Stimulated activated naive CD8-positive, alpha-beta T cell treated with anti-CD3 and anti-CD28 coated beads, Interleukin-15, amount 100 ng/mL, for 72 hours (primary cell): ENCODE measurements at places on chromosomes 11 and 22.

DNA sequence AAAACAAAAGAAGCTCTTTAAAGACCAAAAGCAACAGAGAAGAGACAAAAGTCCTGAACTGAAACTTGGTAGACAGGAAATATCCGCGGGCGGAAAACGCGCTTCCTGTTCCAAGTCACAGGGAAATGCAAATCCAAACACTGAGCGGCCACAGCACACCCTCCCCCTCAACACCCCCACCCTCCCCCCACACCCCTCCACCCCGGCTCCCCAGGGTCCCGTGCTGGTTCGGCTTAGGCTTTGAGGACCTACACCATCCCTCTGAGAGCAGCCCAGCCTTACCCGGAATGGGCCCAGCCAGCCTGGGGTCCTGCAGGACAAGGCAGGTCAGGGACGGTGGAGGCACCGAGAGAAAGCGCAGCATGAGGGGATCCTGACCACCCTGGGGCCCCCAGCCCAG lies 160.4 kb downstream of the BRD1 start:
- peak; percentile 7 for DNase-seq

- DNase-seq, result no peak
Observed at GRCh38 chr11:20066783-20067156, 93.5 kb downstream of the DBX1 start.

GRCh38 chr11:73077454-73077853 lies 64.7 kb downstream of the FCHSD2 start:
- no peak for DNase-seq

DNA sequence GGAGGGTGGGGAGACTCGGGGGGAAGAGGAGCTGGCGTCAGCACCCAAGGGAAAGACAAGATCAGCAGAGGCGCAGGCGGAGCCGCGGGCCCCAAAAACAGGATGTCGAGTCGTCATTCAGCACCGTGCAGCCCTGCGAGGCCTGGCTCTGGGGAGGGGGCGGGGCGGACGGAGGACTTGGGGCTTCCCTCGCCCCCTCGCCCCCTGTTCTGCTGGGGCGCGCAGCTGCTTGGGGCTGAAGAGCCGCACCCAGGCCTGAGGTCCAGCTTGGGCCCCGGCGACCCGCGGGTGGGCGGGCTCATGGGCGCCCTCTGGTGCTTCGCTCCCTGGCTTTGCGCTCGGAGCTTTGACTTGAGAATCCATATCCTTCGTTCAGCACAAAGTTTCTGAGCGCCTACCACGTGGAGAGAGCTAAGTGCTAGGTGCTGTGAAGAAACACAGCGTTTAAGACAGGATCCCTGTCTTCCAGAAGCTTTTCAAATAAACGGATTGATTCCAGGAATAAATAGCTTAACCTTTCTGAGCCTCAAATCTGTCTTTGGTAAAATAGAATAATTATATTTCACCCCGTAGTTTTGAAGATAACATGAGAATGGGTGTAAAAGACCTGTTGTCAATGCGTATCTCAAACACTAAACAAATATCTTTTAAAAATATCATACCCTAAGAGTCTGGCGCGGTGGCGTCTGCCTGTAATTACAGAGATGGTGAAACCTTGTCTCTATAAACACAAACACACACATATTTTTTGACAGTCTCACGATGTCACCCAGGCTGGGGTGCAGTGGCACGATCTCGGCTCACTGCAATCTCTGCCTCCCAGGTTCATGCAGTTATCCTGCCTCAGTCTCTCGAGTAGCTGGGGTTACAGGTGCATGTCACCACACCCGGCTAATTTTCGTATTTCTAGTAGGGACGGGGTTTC lies 929 bp upstream of the RHOG start:
- DNase-seq, result peak; percentile 97

- no peak for DNase-seq
Observed at GRCh38 chr11:106160494-106160893, 83.0 kb downstream of the AASDHPPT start.

GRCh38 chr22:39728236-39728860 lies 157.8 kb downstream of the CACNA1I start:
- no peak for DNase-seq

DNA sequence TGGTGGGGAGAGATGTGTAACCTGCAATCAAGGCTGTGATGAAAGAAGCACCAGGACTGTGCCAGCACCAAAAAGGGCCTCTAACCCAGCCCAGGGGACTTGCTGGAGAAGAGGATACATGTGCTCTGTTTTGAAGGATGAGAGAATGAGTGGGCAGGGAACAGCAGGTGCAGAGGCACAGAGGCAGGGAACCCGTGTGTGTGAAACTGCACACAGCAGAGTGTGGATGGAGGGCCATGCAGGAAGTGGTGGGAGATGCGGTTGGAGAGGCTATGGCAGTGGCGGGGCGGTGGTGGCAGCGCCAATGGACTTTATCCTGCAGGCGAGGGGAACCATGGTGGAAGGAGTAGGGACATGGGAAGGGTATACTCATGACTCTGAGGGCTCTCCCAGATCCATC lies 25.2 kb upstream of the LRRC32 start:
- DNase-seq, result peak; percentile 25

- DNase-seq, result no peak
Observed at GRCh38 chr22:29621761-29622526, 18.5 kb downstream of the NF2 start.

DNA sequence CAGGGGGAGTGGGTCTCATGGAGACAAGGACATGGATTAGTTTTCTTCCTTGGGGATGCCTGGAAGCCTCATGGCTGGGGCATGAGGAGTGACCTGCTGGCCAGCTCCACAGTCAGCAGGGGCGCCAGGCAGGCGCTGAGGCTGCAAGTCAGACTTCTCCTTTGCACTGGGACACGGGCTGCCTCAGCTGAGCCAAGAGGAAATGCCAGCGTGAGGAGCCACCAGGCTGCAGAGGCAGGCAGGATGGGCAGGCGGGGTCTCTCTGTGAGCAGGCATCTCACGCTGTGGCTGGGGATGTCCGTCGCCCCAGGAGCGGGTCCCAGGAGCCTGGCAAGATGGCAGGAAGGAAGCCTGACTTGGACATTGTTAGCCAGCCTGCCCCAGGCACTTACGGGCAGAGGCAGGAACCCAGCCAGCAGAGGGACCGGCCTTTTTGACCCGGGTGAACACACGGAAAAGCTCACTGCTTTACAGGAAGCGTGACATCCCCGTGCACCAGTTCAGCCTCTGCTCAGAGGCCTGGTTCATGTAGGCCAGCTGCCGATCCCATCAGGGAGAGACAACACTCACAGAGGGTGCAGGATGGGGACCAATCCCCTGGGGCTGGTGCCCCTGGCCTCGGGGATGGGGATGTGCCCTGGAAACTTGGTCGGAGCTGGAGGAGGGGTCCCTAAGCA lies 10.2 kb downstream of the GNB1L start:
- peak; percentile 33 for DNase-seq

GRCh38 chr11:121212536-121213361 lies 79.8 kb upstream of the SC5D start:
- DNase-seq, result no peak

DNA sequence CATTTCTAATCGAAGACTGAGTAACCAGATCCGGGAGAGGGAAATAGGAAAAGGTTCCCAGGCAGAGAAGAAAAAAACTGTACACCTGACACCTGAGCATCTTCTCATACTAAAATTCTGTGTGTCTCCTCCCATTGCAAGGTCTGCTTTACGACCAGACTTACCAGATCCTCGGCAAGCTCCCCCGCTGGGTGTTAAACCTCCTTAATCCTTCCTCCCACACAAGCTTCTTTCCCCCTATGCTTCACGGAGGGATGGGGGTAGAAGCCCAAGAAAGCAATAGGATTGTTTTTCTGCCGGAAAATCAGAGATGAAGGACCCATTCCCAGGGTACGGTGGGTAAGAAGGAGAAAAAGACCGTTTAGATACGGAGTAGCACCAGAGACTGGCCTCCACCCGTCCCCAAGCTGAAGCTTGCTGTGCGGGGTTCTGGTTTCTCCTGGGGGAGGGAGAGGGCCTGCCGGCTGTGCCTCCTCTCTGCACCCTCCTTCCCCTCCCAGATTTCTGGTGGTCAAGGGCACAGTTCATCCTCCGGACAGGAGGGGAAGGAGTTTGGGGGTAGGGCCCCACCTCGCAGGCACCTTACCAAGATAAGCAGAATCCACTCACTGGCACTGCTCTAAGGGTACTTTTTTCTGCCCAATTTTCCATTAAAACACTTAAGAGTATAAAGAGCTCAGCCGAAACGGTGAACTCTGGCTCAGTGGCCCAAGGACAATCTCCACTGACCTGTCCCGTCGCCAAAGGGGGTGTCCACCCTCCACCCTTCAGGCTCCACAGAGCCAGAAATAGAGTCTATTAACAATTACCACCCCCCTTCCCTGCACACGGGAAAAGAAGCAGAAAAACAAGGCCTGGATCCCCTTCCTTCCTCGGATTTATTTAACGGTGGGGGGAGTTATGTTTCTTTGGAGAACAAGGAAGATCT lies 1.2 kb downstream of the TOB2 start:
- DNase-seq, result peak; percentile 41

DNA sequence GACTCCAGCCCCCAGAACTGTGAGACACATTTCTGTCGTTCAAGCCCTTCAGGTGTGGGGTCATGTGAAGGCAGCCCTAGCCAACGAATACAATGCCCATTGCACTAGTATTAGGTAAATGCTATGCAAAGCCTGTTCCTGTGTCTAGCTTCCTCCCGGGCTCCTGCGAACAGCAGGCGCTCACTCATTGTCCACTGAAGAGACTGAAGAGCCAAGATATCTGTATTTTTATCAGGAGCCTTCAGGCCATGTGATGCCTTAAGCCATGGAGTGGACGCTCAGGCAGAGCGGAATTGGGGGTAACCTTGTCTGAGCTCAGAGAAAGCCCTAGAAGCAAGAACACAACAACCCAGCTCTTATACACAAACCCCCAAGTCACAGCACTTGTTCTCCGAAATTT lies 4.2 kb upstream of the TMPRSS6 start:
- no peak for DNase-seq

DNA sequence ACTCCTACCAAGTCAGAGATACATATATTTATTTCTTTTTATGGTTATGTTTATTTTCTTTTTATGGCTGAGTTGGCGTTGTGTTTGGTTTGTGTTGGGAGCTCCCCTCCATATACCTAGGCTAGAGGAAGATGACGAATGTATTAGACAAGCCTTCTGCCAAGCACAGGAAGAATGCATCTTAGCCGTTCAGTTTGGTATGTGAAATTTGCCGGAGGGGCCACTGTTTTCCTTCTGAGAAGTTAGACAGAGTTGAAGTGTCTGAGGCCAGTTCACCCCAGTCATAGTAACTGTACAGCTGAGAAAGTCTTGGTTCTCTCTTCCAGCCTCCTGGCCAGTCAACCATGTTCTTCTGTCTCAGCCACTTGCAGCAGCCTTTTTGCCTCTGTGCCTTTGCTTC lies 29.8 kb downstream of the TEAD1 start:
- no peak for DNase-seq

DNA sequence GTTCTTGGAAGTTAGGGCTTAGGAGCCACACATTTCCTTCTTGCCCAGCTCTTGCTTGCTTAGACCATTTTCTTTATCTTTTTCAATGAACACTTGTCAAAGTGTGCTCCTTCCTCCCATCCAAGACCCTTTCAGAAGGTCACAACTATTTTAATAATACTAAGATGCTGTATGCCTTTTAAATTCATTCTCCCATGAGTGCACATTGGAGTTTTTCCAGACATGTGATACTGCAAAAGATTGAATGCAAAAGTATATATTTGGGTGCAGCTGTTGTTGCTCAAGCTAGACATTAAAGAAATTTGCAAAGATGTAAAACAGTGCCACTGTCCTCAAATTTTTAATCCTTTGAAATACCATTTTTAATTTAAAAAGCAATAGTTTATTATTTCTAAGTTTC lies 69.3 kb upstream of the TNRC6B start:
- DNase-seq, result no peak

DNA sequence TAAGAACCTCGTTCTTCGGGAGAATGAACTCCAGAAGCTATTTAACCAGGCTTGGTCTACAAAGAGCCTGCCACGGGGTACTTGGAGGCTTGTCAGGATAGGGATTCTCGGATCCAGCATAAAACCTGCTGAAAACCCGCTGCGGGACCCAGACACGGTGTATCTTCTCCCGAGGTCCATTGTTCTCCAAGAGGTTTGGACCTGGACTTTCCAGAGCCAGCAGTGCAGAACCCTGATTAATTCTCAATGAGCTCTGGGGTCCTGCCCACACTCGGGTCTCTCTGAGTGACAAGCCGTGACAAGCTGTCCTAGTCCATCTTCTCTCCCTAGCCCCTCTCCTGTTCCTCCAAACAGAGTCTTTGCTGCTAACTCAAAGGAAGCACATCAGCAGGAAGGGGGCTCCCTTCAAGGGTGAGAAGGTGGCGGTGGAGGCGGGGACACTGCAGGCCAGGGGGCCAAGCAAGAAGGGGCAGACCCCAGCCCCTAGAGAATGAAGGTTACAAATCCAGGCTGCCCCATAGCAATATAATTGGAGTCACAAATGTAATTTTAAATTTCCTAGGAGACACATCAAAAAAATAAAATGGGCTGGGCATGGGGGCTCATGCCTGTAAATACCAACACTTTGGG lies 12.2 kb downstream of the SHANK2 start:
- no peak for DNase-seq

DNA sequence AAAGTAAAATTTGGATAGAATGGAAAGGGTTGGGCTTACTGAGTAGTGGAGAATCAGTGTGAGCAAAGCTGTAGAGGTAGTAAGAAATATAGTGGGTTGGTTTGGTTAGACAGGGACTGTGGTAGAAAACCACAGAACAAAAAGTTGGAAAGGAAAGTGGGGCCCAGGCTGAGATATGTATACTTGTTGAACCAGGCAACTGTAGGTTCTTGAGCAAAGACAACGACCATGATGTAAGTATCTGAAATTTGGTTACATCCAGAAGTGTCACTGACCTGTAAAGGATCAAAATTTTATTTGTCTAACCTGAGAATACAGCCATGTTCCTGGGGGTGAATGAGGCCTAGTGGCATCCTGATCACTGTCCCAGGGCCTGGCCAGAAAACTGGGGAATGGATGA lies 114.1 kb downstream of the STIM1 start:
- peak; percentile 79 for DNase-seq

DNA sequence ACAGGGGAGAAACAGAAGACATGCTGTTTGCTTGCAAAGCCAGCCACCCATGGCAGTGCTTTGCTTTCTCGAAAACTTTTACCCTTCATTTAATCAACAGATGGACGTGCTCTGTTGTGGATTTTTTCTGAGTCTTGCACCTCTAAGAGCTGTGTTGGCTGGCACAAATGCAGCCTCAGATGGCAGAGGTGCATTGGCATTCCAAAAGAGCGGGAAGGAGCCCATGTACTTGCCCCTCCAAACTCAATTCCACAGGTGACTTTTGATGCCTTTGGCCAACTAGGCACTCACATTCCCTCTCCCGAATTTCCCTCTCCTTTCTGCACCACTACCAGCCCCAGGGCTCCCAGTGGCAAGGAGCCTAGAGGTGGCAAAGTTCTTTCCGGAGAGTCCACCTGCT lies 1.2 kb downstream of the KIRREL3 start:
- no peak for DNase-seq

- no peak for DNase-seq
Observed at GRCh38 chr22:34880662-34881061, 185.3 kb upstream of the ISX start.
